ENCODE measurements at places on chromosomes 11 and 22.

GRCh38 chr11:73195191-73196007 lies 22.7 kb upstream of the P2RY2 start:
- no peak for DNase-seq

DNA sequence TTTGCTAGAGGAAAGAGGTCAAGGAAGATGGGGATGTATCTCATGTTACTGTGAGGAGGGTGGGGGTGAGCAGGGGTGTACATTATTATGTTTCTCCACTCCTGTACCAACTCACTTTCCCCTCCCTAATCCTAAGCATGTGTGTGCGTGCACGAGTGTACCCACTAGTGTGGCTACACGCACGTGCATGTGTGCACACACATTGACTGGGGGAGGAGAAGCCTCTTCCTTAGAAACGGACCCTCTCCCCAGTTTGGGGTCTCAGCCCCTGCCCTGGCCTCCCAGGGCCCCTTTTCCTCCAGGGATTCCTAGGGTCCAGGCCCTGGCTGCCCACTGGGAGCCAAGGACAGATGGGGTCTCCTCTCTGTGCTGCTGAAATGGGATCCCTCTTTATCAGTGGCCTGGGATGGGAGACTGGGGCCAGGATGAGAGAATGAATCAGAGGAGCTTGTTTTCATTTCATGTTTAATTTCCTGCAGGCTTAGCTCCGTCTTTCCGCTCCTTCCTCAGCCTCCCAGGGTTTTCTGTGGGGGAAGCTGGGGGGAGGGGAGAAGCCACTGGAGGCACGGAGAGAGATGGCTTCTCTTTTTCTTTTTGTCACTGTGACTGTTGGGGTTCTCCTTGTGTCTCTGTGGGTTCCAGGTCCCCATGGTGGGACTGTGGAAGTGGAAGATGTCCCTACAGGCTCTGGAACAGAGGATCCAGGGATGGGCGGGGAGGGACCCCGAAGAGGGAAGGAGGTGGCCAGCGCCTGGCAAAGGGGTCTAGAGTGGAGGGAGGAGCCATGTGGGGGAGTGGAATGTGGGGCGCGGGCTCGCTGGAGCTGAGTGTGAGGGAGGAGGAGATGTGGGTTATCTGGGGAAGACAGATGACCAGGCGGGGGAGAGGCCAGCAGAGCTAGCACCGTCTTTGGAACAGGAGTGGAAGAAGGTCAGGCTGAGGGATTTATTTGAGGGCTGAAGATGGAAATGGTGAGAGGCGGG lies 40.3 kb downstream of the ALX4 start:
- peak; percentile 29 for DNase-seq

- DNase-seq: no peak
Observed at GRCh38 chr11:95232666-95233065, 1.7 kb upstream of the SESN3 start.

DNA sequence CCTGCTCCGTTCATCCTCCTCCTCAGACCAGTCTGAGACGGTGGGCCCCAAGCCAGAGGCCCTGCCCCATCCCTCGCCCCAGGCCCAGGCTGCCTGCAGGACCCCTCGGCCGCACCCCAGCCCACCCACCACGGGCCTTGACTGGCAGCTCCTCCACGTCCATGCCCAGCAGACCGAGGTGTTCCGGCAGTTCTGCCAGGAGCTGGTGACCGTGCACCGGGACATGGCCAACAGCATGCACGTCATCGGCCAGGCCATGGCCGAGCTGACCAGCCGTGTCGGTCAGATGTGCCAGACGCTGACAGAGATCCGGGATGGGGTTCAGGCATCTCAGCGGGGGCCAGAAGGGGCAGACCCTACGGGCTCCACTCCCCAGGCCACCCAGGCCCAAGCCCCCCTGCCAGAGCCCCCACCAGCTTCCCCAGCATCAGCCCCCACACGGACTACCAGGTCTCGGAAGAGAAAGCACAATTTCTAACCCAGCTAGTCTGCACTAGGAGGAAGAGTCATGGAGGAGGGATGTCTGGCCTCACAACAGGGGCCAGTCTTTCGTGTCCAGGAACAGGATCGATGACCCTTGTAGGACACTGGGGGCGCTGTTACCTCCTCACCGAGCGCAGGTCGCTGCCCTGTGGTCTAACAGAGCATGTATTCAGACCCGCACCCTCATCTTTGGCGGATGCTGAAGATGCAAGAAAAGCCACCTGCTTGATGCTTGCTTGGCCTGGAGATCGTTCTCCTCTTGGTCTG lies 66.3 kb downstream of the PRDM11 start:
- DNase-seq: no peak

DNA sequence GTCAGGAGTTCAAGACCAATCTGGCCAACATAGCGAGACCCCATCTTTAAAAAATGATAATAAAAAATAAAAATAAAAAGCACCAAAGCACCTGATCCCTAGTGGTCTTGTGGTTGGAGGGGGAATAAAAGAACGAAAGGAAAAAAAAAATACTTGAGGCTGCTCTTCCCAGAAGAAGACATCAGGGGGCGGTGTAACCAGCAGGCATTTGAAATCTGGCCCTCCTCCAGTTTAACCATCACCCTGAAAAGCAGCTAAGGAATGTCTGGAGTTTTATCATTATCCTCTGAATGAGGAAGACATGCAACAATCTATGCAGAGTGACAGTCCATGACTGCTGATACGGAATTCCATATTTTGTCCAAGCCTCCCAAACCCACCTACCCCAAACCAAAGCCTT lies 5.6 kb upstream of the KCTD17 start:
- no peak for DNase-seq

DNA sequence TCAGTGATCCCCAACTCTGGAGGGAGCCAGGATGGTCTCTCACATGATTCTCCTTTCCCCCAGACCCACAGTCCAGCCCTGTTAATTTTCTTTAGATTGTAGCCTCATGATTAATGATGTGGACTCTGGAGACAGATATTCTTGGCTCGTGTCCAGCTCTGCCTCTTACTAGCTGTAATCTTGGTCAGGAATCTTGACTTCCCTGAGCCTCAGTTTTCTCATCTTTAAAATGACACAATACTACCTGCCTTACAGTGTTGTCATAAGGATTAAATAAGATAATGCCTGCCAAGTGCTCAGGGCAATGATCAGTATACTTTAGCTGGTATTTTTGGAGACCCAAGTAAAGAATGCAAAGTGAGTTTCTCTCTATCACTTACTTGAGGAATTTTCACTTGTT lies 60.0 kb downstream of the SPECC1L start:
- DNase-seq: no peak

GRCh38 chr11:2400762-2401435 lies 349 bp downstream of the TSSC4 start:
- no peak for DNase-seq

Measured in pulmonary artery endothelial cell (primary cell).